ENCODE measurements at places on chromosomes 1 and 21.
A peak's percentile ranks its signal among the peaks of the same experiment; 100 is the strongest.

DNA sequence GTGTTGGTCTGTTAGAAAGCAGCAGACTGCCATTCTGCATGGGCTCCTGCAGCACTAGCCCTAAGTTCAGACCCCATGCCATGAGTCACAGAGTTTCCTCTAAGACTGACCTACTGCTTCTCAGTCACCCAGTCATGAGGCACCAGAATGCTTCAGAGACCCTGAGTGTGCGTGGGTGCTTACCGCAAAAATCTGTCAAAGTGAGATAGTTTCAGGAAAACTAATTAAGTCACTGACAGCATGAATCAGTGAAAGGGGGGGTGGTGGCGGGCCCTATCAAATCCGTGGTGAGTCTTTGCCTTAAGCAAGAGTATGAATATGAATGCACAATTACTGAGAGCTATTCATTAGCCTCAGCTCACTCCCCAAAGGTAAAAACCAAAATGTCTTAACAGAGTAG, 98.1 kb downstream of the KCTD3 start:
- DNase-seq = peak; percentile 69

DNA sequence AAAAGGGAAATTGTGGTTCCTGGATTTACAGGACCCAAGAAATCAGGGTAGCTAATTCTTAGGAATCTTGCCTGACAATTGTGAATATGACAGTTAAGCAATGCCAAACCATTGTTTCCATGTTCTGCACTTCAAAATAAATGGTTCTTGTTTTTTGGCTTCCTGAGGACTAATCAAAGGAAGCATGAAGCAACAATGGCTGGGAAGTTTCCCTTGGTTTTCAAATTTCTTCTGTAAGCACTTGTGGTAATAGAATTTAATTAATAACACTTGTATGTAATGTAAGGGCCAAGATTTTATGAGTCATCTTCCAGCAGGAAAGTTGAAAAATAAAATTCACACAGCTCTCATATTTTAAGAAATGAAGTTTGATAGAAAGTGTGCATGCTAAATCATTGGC, 31.7 kb downstream of the JAM2 start:
- no peak for DNase-seq

DNA sequence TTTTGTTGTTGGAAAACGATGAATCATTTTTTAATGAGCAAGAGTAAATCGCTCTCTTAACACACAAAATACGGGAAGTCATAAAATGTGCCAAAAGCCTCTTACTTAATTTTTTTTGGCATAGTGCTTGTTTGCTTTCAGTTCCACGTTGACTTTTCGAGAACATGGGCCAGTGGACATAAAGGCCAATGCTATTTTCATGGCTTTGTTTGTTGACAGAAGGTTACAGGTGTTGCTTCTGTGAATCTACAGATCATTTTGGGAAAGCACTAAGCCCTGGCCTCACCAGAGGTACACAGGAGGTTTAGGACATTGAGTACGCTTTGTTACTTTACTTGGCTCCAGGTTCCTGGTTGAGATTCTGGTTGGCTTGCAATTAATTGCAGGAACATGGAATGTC, 199.4 kb upstream of the HMCN1 start:
- no peak for DNase-seq

DNA sequence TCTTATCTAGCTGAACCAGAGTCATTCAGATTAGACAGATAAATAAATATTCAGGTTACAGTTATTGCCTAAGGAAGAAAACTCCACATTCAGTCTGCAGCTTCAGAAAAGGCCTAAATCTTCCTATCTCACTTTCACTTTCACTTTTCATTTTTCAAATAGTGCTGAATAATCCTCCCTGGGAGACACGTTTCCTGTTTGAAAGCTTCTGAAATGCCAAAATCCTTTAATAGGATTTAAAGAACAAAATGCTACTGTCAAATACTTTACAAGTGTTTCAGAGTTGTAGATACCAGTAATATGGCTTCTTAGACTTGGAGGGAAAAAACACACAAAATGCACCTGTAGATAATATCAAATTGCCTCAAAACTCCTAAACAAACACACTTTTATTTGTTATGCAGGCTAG, 3.9 kb downstream of the PSMB2 start:
- DNase-seq = peak; percentile 91

DNA sequence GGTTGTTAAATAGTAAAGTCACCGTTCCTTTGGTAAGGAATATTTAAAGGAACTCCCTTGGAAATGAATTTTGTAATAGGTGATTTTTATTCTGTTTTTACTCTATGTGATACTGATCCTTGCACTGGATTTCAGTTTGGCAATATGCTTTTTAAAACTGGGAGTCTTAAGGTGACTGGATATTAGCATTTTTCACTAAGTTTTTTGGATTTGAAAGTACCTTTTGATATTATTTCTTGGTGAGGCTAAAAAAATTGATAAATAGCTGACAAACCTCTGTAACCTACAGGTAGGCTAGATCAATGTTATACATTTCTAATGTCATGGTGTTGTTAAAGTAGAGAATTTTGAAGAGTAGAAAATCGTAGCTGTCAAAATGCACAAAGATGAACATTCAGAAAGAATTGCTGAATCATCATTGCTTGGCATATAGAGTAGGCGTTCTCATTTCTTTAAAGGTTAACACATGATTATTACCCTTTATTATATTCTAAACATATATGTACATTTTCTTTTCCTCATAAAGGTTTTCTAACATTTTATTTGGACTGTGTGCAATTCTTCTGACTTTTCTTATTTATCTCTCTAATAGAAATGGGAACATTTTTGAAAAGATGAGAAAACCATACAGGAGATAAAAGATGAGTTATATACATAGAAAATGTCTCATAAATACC, 1.5 kb upstream of the DNAJB4 start:
- peak; percentile 82 for DNase-seq

- no peak for DNase-seq
Measured at GRCh38 chr1:22529901-22530621, 33.2 kb upstream of the EPHA8 start.

- peak; percentile 17 for DNase-seq
Measured at GRCh38 chr1:170402476-170403311, 129.3 kb upstream of the GORAB start.

GRCh38 chr1:77036560-77036959, 169.3 kb downstream of the ST6GALNAC5 start:
- peak; percentile 67 for DNase-seq

DNA sequence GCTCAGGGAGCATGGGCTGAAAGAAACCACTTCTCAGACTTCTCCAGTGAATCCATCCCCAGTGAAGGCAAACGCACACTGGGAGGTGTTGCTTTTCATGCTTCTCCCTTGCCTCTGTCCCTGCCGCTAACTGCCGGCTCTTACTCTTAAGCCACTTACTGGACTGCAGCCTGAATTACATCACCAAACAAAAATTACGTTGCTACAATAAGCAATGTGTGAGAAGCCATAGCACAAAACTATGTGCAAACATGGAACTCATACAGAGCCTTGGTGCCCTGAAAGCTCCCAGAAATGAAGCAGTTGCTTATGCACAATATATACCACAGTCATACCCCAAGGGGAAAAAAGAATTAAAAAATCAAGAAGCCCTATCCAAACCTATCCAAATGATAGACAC, 375.2 kb downstream of the KCNH1 start:
- no peak for DNase-seq

Measured in OCI-M1 (cell line).